Activated naive CD4-positive, alpha-beta T cell treated with anti-CD3 and anti-CD28 coated beads, Interleukin-2, amount 50 U/mL, for 16 hours (primary cell): ENCODE measurements at places on chromosomes 5 and 9.

- DNase-seq: no peak
These were observed 69.0 kb downstream of the MEF2C start for GRCh38 chr5:88813805-88814575.

GRCh38 chr5:98978528-98978927 lies 49.7 kb upstream of the CHD1 start:
- no peak for DNase-seq

DNA sequence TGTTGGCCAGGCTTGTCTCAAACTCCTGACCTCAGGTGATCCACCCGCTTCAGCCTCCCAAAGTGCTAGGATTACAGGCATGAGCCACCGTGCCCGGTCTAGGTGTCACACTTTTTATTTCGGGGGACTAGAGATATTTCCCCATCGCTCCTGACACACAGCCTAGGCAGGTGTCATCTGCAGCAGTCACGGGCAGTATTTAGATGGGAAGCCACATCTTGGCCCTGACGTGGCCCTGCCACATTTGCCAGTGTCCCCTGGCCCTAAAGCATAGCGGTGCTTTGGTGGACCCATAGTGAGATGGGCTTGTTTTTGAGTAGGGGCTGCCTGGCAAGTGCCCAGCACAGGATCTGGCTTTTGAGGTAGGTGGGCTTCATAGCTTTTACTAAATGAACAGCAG lies 45.0 kb upstream of the LRRTM2 start:
- no peak for DNase-seq

DNA sequence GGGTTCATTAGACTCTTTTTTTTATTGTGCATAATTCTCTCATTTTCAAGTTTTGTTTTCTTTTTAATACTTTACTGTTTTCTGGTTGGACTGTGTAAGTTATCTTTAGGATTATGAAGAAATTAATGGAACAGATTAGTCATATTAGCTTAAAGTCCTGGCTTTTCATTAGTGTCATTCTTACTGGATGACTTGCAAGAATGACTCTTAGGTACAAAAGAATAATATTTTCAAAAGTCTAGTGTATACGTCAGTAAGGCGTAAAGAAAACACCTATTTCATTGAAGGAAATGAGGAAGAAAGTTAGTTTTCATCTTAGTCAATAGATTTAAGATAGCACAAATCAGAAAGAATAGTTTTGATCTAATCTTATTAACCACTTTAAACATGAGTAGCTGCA lies 20.4 kb downstream of the UHRF2 start:
- DNase-seq: no peak

DNA sequence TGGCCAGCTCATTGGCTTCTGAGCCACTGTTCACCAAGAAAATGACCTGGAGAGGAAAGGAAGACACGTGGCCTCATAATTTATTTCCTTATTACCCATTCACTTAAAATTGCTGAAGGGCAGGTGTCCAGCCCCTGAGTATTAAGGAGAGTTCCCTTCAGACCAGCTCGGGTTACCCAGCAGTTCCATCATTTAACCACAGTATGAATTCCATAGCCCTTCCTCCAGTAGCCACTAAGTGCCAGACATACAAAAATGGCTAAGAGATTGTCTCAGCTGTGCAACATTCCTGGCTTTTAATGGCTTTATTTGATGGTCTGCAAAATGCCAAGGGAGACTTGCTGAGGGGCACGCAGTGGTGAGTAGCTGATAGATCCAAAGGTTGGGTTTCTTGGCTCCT lies 12.5 kb downstream of the AGXT2 start:
- no peak for DNase-seq

GRCh38 chr9:121182989-121183388 lies 18.7 kb downstream of the RAB14 start:
- DNase-seq: no peak

DNA sequence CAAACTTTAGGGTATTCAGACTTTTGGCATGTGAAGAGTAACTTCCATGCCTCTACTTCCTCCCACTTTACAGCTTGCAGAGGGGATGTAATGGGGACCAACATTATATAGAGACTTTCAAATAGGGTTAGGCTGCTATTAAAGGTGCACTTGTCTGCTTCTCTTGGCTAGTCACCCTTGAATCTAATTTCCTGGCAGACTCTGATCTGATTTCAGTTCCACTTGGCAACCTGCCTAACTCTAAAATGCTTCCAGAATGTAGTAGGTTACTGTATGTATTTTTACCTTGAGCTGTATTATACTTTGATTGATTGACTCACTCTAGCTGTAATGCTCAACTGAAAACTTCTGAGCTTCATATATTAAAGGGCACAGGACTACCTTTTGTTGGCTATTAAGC lies 693.4 kb downstream of the KCTD16 start:
- no peak for DNase-seq

DNA sequence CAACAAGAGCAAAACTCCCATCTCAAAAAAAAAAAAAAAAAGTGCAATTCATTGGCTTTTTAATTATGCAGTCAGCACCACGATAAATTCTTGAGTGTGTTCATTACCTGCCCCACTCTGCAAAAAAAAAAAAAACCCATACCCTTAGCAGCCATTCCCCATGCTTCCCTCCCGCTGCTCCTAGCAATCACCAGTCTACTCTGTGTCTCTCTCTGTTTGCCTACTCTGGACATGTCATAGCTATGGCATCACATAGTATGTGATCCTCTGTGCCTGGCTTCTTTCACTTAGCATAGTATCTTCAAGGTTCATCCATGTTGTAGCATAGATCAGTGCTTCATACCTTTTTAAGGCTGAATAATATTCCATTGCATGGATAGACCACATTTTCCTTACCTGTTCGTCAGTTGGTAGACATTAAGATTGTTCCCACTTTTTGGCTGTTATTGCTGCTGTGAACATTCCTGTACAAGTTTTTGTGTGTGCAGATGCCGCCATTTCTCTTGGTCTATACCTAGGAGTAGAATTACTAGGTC lies 7.0 kb upstream of the PRR7 start:
- DNase-seq: no peak

- DNase-seq: no peak
These were observed 21.8 kb downstream of the DAPK1 start for GRCh38 chr9:87519461-87519860.

DNA sequence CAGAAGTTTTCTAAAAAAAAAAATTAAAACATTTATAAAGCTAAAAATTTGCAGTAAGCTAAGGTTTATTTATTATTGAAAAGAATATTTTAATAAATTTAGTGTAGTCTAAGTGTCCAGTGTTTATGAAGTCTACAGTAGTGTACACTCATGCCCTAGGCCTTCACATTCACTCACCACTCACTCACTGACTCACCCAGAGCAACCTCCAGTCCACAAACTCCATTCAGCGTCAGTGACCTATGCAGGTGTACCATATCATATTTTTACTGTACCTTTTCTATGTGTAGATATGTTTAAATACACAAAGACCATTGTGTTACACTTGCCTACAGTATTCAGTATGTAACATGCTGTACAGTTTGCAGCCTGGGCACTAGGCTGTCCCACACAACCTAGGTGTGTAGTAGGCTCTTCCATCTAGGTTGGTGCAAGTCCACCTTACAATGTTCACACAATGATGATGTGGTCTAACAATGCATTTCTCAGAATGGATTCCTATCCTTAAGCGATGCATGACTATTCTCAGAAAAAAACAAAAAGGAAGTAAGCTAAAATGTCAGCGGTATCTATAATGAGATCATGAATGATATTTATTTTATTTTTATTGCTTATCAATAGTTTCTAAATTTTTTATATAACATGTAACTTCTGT lies 336.7 kb downstream of the AGTPBP1 start:
- no peak for DNase-seq

DNA sequence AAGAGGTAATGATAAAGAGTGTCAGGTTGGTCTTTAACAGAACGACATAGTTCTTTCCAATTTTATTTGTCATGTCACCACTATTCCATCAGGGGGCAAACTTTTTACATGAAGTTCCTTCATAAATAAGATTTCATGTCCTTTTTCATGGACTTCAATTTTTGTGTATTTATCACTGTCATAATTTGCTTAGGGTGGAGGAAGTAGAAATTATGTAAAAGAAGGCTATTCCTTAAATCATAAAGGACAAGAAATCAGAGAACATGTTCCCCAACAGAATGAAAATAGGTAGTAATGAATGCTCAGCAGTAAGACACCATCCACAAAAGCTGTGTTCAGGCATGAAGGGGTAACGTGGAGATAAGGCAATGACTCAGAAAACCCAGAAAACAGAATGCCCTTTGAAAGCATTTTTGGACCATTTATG lies 72.7 kb downstream of the ZFAND5 start:
- no peak for DNase-seq

DNA sequence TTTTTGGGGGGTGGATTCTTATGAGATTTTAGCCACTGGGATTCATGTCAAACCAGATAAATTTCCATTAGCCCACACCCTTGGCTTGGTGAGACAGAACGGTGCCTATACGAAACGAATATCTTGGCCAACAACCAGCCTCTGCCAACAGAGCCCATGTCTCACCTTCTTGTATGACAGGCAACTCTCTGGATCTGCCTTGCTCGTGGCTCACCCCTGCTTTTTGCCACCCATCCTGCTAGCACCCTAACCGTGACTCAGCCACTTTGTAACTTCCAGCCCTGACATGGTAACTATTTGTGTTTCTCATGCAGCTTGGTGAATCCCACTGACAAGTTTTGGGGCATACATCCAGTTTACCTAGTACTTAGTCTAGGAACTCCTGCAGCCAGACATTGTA lies 457.0 kb downstream of the SPATA31D1 start:
- no peak for DNase-seq

GRCh38 chr5:123605822-123606221 lies 93.8 kb downstream of the CSNK1G3 start:
- no peak for DNase-seq

- DNase-seq: no peak
These were observed 85.0 kb upstream of the COL5A1 start for GRCh38 chr9:134556531-134557068.

DNA sequence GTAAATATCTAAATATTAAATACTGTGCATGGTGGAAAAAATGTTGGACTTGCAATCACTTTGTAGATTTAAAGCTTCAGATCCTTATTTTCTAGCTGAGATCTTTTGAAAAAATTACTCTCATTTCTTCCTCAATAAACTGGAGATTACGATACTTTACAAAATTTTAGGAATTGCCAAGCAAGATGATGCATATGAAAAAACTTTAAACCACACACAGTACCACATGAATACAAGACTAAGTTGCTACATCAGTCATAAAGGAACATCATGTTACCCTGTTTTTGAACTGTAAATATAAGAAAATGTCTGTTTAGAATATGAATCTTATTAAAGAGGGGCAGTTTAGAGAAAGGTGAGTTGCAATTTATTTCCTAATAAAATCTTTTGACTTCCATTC lies 703.6 kb upstream of the NUDT12 start:
- no peak for DNase-seq
